ENCODE measurements at places on chromosomes 6 and 20. TPM values are rescaled to one million over a fixed set of nuclear protein-coding genes. Genes with fewer than 3 reads are reported as not detected.

PHF10 gene
- 62.2 TPM for total RNA-seq

NEURL2 gene
- total RNA-seq, result 0.29 TPM

GRCh38 chr6:110140650-110141049 lies 38.8 kb downstream of the WASF1 start:
- no peak overlapping the region for H3K27ac ChIP-seq
- H3K4me3 ChIP-seq, result no peak overlapping the region
- H3K27me3 ChIP-seq, result no peaks in the 10 kb centered on the region
- H3K36me3 ChIP-seq, result no peaks in the 10 kb centered on the region
- DNase-seq, result no peak

DNA sequence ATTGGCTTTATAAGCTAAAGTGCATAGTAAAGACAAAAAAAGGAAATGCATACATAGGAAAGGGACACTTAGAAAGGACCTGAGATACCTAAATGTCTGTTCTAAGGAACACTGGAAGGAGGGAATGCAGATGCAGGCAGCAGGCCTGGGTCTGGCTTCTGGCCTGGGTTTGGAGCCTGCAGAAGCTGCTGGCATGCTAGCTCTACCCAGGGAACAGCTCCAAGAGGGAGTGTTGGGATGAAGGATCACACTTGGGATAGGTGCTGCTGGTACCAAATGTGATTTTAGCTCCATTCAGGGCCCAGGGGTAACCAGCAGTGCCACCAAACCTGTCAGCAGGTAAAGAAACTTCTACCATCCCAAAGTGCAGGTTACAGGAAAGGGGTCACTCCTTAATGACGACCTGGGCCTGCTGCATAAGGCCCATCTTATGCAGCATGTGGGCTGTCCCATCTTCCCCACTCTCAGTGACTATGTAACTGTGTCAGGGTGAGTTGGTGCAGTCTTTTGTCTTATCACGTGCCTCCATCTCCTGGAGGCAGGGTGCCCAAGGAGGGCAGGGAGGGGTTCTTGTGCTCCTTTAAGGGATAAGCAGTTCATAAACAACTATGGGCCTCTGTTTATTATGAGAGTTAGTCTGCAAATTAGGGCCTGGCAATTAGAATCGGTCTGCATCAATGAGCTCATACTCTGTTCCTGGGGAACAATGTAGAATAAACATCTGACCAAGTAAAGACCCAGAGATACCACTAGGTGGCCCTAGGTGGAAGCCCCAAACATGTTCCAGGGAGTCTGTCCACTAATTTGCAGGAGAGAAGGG lies 26.9 kb downstream of the DDX27 start:
- H3K4me3 ChIP-seq, result no peak overlapping the region
- peak overlapping the region; percentile 12 for H3K27ac ChIP-seq
- no peaks in the 10 kb centered on the region for H3K27me3 ChIP-seq
- DNase-seq, result no peak
- no peaks in the 10 kb centered on the region for H3K4me1 ChIP-seq

- H3K27me3 ChIP-seq, result no peaks in the 10 kb centered on the region
- H3K27ac ChIP-seq, result no peak overlapping the region
- H3K4me1 ChIP-seq, result no peaks in the 10 kb centered on the region
- no peak for DNase-seq
- no peaks in the 10 kb centered on the region for H3K36me3 ChIP-seq
Observed at GRCh38 chr6:44740566-44741120, 353.1 kb downstream of the CDC5L start.

Measured in uterus (tissue), 4 donors.